NCI-H510A treated with DMSO at 0.1 percent for 48 hours (cell line): ENCODE measurements at places on chromosomes 2 and 18.
A peak's percentile ranks its signal among the peaks of the same experiment; 100 is the strongest.

- no peak for DNase-seq
These were observed 39.1 kb downstream of the TRAF3IP1 start for GRCh38 chr2:238359403-238359802.

DNA sequence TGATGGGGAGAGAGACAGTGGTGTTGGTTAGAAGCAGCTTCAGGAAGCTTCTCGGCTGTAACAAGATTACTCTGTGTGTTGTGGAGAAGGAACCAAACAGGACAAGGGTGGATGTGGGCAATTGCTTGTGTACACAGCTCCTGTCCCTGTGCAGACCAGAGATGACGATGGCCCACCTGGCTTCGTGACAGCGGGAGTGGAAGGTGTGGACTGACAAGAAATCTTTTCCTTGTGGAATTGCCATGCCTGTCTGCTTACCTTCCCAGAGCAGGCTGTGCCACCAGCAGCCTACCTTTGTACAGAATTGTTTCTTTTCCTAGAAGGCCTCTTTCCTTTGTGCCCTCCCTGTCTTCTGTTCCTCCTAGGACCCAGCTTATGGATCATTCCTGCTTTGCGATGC is 93.8 kb downstream of the ITGB1BP1 start:
- DNase-seq = no peak

- peak; percentile 80 for DNase-seq
These were observed 5.6 kb upstream of the IMP4 start for GRCh38 chr2:130336877-130337734.

DNA sequence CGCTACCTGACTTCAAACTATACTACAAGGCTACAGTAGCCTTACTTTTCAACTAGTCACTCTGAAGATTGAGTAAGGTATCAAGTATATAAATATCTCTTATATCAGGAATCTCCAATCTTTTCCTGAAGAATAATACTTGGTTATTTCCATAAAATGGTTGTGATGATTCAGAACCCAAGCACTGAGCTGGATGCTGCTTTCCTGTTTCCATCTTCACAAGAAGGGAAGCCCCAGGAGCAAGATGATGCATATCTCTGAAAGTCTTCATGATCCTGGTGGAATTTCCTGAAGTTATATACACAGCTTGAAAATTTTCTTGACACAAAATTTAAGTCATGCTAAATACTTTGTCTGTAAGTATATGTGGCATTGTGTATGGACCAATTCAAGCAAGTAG is 243.9 kb upstream of the TANK start:
- no peak for DNase-seq

DNA sequence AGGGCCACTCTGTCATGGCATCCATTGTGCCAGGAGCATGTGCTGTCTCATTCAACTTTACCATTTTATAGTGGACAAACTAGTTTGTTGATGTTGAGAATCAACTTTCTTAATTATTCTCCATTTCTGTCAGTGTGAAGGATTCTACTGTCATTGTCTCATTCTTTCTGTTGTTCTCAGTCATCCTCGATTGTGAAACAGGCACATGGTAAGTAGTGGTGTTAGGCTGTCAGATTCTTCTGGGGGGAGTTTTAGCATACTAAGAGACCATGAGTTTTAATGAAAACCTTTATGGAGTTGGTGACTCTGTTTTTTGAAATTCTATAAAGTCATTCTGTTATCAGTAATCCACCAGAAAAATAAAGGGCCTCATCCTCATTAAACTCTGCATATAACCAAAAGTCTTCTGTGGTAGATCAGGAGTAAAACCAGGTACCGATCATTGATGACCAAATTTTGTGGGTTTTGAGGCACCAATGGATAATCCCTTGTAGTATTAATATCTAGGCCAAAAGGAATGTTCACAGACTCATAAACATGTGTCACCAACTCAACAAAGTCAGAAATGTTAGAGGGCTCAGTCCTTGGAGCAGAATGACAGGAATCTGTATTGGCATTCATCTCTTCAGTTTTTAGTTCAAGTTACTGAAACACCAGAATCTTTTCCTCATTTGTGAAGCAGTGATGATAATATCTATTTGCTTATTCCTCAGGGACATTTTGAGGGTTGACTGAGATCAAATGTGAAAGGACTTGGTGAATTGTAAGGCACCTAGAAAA is 73.2 kb downstream of the CERS6 start:
- no peak for DNase-seq

DNA sequence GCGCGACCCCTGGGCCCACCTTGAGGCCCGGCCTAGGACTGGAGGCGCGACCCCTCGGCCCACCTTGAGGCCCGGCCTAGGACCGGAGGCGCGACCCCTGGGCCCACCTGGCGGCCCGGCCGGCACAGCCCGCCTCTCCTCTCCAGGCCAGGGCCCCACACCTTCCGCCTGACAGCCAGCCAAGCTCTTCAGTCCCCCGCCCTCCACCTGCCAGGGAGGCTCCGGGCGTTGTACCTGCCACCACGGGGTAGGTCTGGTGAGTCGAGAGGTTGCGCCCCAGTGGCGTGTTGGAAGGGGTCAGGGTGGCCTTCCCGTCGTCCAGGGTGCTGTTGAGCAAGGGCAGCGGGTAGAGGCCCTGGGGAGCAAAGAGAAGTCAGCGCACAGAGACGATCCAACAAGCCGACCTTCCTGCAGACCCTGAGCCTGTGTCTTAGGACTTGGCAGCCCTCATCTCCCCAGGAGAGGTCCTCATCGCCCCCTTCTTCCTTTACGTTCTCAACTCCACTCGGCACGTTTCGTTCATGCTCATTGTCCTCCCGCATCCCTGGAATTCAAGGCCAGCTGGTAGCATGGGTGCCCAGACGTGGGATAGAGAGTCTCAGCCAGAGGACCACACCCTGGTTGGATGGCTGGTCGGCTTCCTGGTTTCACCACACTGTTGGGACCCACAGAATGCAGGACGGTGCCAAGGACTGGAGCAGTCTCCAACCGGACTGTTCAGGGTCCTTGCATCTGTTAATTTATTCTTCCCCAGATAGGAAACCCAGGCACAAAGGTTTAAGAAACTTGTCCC is 42.2 kb downstream of the PAX8 start:
- DNase-seq = no peak

GRCh38 chr2:56288838-56289580 is 105.2 kb downstream of the CCDC85A start:
- DNase-seq = no peak

DNA sequence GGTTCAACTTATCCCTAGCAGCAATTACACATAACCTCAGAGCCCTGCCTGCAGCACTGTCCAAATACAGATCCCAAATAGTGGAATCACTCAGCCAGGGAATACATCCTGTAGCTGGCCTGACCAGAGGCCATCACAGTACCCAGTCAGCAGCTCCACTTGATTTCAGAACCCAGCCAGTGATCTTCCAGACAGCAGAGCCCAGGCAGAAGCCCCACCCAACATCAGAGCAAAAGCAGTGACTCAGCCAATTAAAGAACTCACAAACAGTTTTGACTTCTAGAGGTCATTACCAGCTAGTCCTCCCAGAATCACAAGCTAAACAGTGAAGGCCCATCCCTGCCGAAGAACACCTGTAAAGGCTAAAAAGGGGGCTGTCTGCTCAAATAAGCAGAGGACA is 118.0 kb upstream of the SRD5A2 start:
- DNase-seq = no peak

- peak; percentile 30 for DNase-seq
These were observed 47.6 kb upstream of the TTC39C start for GRCh38 chr18:23966909-23967308.

GRCh38 chr2:121502246-121502645 is 28.4 kb upstream of the RNU4ATAC start:
- DNase-seq = no peak

DNA sequence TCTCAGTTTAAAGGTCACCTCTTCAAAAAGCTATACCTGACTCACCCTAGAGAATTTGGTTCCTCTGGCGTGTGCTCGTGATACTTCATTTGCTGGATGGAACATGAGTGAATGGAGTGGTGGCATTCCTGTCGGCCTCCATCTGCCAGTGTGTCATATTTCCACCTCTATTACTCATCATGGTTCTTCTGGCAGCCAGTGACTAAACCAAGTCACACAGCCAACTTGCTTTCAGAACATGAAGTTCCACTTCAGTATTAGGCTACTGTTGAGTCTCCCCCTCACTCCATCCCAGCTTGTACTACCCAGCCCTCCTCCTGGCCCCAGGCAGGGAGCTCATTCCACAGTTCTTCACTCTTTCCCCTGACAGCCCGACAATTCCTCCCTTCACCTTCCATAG is 169.8 kb downstream of the MREG start:
- DNase-seq = no peak

DNA sequence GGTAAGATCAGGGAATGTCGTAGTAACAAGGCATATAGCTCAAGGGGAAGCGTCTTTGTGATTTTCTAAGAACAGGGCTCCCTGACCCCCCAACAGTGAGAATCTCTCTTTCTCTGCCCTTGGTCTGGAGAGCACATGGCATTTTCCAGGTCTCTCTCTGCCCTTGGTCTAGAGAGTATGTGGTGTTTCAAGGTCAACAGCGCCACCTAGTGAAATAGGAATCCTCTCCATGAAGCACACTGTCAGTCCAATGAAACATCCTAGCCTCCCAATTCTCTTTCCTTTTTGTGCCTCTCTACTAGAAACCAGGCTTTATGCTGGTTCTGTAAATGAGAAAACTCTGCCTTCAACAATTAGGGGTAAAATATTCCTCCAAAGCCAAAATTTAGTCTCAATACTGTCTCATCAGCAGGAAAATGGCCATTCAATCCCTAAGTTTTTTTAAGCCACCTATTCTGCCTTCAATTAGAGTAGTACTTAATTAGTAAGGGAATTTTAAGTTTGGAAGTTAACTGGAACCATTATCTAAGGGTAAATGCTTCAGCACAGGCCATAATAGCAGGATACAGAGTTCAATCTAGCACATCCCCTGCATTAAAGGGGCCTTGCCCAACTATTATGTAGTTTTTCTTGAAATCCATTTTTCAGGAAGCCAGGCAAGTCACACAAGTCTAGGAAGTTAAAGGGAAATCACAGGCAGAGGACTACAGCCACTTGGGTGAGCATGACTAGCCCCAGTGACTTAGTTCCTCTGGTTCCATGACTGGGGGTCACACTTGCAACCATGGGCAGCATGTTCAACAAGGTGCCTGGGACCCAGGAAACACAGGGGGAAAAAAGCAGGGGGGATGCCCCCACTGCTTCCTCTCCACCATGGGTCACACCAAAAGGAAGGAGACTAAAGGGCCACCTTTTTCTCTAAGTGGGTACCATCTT is 12.4 kb downstream of the DYM start:
- DNase-seq = peak; percentile 37

GRCh38 chr2:240125742-240126141 is 10.4 kb downstream of the COPS9 start:
- DNase-seq = no peak

GRCh38 chr2:231436957-231437356 is 27.3 kb downstream of the NCL start:
- DNase-seq = no peak

DNA sequence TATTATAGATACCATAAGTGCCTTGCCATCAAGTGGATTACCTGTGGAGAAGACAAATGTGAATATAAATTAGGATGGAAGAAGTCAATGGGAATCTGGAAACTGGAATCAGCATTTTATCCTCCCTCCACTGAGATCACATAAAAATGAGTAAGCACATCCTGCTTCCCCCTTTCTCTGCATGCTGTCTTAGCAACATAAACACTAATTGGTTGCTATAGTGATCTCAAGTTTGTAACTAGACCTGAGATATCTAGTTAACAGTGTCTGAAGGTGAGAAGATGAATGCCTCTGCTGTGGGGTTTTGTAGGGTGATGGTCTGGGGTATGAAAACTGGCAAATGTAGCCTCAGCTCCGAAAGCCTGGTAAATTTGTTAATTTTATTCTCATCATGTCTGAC is 1357.5 kb upstream of the CELF4 start:
- peak; percentile 87 for DNase-seq

DNA sequence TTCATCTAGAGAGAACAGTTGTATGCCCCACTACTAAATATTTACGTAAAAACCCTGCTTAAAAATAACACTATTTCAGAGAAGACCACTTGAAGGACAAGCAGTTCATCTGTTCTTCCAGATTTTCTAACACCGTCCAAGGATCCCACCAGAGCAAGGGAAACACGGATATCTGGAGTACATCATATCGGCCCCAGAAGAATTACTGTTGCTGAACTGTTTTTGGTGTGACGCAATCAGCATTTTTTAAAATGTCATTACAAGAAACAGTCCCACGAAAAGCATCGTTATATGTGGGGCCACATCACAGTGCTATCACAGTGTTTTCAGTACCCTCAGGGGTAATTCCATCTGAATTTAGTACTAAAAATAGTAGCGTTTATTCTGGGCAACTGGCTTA is 134.5 kb upstream of the PKDCC start:
- no peak for DNase-seq

- DNase-seq = no peak
These were observed 1.2 kb downstream of the NEU2 start for GRCh38 chr2:233033672-233034071.

DNA sequence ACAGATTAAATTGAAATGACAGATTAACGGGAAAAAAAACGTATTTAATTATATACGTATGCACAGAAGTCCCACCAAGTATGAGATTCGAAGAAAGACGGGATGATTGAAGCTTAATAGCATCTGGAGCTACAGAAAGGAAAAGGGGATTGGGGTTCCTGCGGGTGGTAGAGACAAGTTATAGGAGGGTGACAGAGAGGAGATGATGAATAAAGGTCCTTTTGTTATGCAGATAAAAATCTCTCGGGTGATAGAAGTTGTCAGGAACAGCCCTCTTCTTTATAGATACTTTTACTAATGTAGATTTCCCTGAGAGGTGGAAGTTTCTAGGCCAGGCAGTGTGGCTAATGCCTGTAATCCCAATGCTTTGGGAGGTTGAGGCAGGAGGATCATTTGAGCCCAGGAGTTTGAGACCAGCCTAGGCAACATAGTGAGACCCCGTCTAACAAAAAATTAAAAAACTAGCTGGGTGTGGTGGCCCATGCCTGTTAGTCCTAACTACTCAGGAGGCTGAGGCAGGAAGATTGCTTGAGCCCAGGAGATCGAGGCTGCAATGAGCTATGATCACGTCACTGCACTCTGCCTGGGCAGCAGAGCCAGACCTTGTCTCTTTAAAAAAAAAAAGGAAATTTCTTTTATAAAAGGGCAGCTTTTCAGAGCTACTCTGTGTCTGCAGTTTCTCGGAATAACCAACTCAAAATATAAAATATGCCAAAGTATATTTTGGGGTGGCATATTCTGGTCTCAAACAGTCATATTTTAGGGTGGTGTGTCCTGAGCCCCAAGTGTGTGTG is 113.0 kb downstream of the STPG4 start:
- no peak for DNase-seq

GRCh38 chr2:217751192-217751591 is 251.6 kb downstream of the TNS1 start:
- no peak for DNase-seq

DNA sequence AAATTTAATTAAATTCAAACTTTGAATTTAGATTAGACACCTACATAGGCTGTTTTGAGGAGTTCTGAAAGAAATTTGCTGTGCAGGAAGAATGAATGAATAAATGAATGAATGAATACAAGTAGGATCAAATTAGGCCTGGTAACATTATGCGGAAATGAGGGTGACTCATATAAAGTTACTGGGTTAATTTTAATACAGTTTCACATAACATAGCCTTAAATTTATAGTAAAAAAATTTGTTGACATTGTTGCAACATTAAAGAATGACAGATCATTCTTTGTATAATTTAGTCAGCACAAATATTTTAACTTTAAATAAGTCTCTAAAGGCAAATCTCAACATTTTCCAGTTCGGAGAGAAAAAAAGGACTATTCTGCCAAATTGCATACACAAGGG is 1293.1 kb upstream of the SLC39A10 start:
- DNase-seq = no peak

GRCh38 chr2:224932522-224932921 is 109.7 kb downstream of the DOCK10 start:
- no peak for DNase-seq
